Cerebellum (tissue), 4 donors: ENCODE measurements at places on chromosomes 2 and 18.

DNA sequence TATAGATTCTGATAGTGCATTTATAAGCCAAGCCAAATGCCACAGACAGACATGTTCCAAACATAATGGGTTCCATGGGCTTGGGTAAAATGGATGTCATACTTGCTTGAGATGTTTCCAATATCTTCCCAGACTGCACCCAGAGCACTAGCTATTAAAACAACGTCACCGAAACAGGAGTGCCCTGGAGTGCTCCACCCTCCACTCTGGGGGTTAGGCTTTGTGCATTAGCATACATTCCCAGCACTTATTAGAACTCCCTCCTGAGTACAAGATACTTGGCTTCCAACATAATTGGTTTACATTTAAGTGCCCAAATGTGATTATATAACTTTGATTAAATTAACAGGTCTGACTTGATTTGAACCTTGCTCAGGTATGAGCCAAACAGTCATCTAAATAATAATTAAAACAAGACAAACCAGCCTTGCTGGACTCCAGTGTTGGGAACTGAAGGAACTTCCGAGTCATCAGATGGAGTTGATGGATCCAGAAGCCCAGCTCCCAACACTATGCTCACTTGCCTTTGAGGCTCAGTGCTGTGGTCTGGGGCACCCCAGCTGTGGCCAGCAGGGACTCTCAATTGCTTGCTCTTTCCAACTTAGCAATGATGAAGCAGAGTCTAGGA, 60.5 kb upstream of the LGALSL start:
- DNase-seq, result no peak

DNA sequence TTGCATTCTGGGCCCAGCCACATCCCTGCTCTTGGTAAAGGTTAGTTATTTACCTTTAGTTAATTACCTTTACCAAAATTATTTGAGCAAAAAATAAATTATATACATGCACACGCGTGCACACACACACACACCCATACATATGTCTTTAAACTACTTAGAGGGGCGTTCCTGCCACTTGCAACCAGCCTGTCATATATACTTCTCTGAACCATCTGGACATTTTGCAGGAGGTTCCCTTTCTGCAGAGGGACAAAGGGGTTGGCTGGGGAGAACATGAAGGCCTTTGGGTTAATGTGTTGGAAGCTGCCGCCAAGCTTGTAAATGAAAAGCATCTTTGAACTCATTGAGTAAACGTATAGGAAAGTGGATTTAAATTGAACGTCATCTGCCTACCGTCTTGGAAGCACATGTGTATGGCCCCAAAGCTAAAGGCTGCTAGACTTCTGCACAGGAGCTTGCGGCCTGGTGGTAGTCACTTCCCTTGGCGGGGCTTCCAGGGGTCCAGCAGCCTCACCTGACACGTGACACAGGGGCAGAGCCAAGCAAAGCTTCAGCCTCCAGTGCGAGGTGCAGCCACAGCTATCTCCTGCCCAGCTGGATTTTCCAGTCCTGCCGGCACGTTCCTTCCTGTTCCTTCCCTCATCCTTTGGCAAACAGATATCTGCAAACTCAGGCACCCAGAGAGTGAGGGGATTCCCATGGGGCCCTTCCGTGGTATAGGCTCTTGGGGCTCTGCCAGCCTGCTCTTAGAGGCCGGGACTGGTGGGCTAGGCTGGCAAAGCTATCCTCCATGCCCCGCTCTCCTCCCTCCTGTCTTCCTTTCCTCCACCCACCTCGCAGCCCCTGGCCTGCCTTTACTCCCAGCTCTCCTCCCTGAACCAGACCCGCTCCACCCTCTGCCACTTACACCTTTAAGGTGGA, 46.1 kb downstream of the SERTAD2 start:
- DNase-seq, result no peak

DNA sequence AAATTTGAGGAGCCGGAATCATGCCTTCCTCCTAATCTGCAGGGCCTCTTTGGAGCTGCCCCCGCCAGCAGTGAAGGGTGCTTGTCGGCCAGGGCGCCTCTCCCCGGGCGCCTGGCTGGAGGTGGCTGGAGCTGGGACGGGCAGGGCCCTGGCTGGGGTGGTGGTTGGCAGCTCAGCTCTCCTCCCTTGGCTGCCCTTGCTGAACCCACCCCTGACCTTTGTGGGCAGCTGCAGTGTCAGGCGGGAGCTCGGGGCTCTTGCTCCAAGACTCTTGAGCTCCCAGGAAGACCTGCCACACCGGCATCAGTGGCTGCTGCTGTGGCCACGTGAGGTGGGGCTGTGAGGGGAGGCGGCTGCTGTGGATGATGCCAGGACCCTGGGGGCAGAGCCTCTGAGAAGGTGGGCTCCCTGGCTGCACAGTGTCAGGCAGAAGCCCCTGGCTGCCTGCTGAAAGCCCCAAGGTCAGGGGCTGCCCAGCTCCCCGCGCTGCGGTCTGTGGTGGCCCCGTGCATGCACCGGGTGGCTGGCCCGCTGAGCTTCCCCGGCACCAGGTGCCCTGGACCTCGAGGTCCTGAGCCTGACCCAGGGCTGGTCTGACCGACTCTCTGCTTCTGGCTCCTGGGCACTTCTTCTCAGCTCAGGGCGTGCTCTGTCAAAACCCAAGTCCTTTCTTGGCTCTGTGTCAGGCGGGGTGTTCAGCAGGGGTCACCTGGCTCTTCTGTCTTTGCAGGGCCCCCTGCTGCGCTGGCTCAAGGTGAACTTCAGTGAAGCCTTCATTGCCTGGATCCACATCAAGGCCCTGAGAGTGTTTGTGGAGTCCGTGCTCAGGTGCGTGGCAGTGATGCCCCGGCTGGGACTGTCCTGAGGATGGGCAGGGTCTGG, 34.5 kb downstream of the PDIA6 start:
- DNase-seq, result no peak

DNA sequence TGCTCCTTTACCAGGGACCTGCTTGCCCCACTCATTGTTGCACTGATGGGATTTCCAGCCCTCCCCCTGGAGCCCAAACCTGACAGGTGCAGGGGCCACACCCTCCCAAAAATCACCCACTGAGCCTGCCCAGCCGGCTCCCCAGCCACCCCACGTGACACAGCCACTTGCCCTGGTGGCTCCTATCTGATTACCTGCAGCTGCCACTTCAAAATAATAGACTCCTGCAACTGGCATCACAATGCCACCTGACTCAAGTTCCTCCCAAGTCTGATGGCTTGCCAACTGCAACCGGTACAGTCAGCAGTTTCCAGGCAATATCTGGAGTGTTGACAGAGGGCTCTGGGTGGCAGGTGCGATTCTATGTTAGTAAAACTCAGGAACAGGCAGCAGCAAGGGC, 66.2 kb downstream of the CRACDL start:
- peak; percentile 19 for DNase-seq

DNA sequence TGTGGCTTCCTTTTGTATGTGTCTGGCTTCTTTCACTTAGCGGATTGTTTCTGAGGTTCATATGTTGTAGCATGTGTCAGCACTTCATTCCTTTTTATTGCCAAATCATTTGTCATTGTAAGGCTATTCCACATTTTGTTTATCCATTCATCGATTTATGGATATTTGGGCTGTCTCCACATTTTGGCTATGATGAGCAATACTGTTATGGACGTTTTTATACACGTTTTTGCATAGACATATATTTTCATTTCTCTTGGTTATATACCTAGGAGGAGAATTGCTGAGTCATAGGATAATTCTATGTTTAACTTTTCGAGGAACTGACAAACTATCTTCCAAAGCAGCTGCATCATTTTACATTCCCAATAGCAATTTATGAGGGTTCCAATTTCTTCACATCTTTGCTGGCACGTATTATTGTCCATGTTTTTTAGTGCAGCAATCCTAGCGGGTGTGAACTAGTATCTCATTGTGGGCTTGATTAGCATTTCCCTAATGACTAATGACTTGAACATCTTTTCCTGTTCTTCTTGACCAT, 48.1 kb upstream of the TBC1D8 start:
- DNase-seq, result no peak
